ENCODE measurements at places on chromosomes 1 and 21. TPM values are rescaled to one million over a fixed set of nuclear protein-coding genes. Genes with fewer than 3 reads are reported as not detected.

The HES4 gene
- total RNA-seq: 24.2 TPM

DNA sequence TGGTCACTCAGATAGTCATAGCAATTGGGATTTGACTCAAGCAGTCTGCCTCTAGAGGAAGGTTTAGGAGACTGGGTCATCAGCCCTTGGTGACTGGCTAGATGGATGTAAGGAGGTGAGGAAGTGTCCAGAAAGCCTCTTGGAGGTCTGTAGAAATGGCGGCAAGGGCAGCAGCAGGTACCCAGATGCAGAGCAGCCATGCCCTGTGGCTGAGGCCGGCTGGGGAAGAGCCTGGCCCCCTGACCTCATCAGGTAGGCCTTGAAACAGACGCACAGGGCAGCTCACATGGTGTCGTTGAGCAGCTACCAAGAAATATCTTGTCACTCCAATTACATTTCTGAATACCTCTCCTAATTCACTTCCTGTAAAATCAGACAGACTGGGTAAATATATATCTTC lies 98.2 kb downstream of the DMRTB1 start:
- no peak for DNase-seq

The LRRC38 gene
- not detected for total RNA-seq

- no peak for DNase-seq
These were observed 2.0 kb downstream of the UBE2Q1 start for GRCh38 chr1:154556422-154556821.

DNA sequence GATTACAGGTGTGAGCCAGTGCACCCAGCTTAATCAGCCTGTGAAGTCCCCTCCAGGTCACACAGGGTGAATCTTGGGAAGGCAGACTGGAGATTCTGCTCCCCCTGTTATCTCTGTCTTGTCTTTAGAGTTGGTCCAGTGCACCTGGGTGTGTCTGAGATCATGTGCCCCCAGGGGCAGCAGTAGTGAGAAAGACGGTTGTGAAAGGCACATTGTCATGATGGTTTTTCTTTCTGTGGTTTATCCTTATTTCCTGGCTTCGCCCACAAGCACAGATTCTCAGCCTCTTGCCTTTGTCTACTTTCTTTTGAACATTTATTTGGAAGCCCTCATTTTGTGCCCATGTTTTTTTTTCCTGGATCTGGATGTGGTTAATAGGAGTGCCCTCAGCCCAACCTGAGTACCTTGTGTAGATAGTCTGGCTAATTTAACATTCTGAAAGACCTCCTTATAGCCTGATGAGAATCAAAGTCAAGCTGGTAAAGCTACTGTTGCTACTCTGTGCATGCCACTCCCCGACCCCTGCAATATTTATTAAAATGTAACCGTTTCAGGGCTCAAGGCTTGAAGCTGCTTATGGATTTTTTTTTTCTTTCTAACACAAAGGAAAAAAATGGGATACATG lies 23.7 kb downstream of the UCK2 start:
- DNase-seq: no peak

DNA sequence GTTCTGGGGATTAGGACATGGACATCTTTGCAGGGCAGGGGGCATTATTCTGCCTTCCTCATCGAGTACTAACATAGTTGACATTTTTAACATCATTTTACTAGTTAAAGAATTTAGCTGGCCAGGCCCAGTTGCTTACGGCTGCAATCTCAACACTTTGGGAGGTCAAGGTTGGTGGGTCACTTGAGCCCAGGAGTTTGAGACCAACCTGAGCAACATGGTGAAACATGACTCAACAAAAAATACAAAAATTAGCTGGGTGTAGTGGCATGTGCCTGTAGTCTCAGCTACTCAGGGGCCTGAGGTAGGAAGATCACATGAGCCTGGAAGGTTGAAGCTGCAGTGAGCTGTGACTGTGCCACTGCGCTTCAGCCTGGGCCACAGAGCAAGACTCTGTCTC lies 29.8 kb upstream of the THEM4 start:
- no peak for DNase-seq

DNA sequence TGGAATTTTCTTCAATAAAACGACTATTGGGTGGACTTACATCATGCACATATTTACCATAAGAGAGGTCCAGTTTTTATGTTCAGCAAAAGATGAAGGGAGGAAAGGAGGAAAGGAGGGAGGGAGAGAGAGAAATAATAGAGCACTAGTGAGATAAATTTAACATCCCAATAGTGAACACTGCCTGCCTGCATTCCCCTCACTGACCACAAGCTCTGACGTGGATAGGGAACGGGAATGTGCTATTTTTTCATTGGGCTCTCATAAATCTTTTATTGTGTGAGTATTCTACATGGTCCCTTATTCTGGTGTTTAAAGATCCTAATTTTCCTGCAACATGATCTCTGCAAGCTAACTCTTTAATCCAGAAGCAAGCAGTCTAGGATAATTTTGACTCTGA lies 82.1 kb downstream of the TTC3 start:
- DNase-seq: no peak

- no peak for DNase-seq
These were observed 85.3 kb downstream of the DHRS3 start for GRCh38 chr1:12532405-12533315.

DNA sequence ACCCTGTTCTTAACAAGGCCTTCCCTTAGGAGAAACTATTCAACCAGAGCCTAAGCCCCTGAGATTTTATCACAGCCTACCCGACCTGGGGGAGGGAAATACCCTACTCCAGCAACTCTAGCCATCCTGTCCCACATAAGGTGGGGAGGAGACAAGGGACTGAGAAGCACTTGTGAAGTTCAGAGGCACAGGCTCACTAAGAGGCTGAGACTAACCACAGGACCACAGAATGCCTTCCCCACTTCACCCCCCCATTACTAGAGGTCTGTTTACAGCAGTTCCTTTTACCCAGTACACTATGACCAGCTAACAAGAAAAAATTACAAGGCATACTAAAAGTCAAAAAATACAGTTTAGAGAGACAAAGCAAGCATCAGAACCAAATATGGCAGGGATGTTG lies 86.8 kb downstream of the TEX35 start:
- no peak for DNase-seq

DNA sequence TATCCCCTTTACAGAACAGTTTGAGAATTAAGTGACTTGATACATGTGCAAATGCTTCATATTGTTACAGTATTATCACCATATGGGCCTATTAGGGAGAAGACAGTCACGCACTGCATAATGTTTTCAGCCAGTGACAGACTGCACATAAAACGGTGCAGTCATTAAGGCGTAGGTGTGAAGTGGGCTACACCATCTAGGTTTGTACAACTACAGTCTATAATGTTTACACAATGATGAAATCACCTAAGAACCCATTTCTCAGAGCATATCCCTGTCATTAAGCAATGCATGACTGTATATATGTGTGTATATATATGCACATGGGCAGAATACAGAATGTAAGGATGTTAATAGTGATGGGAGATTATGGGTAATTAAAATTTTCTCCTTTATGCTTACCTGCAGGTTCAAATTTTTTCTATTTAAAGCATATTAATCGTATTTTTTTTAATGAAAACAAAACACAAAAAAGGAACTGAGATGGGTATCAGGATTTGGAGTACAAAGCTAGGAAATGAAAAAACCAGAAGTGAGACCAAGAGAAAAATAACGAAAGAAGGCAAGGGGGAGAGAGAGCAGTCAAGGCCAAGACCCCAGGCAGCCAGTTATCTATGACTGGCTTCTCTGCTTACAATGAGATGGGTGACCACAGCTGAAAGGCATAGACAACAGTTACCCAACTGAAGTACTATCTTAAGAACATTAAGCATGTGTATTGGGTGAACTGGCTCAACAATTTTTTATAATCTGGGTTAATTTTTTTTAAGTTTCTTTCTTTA lies 122.9 kb upstream of the DAB1 start:
- DNase-seq: no peak

- DNase-seq: peak; percentile 58
These were observed 44.4 kb downstream of the PTPN14 start for GRCh38 chr1:214506972-214507431.

DNA sequence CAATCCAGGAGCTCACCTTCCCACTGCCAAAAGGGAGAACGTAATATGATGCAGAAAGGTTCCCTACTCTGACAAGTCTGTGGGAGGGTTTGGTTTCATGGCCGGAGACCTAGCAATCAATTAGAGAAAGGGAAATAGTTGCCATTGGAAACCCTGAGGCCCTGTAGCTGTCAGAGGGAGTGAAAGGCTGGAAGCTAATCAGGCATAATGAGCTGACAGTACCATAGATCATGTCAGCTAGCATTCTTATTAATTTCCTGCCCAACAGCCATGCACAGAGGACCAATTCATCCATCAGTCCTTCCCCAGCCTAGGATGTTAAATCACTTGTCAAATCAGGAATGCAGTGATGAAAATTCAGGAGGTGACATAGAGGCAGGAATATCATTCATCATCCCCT lies 527.3 kb downstream of the PLPP3 start:
- DNase-seq: no peak

The FCMR gene
- total RNA-seq: 1.6 TPM

DNA sequence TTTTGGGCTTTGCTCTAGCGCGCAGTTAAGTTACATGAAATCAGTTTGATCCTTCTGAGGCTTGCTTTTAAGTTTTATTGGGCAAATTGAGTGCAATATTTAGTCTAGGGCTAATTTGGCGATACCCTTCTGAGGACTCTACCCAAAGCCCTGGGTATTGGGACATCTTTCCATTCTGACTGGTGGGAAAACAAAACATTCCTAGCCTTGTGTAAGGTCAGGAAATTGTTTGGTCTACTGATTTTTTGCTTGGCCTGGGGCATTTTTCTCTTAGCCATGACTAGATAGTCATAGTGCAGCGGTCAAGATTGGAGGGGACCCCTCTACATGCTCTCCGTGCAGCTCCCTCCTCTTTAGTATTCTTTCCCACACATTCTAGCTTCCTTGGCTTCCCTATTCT lies 189.6 kb upstream of the PTGFR start:
- DNase-seq: no peak

The DSCAM gene
- total RNA-seq: not detected

DNA sequence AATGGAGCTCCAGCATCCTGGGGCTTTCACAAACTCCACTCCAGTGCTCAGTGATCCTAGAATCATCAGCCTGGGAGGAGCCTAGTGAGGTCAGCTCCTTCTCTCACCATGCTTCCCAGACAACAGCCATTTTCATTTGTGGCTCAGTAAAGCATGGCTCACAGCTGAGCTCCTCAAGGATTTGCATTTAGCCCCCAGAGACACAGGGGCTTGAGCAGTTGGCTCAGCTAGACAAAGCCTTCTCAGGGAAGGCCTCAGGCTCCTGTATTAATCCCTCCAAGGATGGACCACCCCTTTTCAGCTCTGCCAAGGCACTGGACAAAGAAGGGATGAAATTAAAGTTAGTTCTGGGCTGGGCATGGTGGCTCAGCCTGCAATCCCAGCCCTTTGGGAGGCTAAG lies 39.5 kb downstream of the ERI3 start:
- DNase-seq: no peak

DNA sequence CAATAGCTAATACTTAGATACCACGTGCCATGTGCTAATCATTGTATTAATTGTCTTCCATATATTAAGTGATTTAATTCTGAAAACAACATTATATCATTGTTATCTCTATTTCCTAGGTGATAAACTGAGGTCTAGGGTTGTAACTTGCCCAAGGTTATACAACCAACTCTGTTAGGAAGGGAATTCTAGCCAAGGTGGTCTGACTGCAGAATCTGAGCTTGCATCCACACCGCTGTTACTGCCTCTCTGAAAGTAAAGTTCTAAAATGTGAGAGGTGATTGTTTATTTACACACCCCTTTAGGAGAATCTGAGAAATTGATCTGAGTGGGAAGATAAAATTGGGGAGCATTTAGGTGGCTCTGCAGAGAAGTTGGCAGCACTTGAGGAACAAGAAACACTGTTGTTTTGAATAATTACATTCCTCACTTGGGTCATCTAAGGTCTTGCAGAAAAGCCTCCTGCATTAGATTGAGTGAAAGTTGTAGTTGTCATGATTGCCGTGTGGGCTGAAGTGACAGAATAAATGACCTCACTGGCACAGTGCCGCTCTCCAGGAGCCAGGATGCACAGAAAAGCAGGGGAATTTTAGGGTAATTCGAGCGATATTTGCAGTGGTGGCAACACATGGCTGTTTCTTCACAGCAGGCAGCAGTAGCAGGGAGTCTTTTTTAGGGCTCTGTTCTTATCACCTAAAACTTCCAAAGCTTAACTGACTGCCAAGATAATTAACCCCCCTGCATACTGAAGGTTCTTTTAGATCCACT lies 121.7 kb downstream of the ADGRL4 start:
- DNase-seq: no peak

The CLCA4 gene
- 1,664 TPM for total RNA-seq

- no peak for DNase-seq
These were observed 156.3 kb downstream of the VPS13D start for GRCh38 chr1:12386130-12386529.

- DNase-seq: no peak
These were observed 231.7 kb downstream of the HMCN1 start for GRCh38 chr1:185965870-185966269.

The GNAT2 gene
- 0.73 TPM for total RNA-seq

The ELAVL4 gene
- 0.79 TPM for total RNA-seq

DNA sequence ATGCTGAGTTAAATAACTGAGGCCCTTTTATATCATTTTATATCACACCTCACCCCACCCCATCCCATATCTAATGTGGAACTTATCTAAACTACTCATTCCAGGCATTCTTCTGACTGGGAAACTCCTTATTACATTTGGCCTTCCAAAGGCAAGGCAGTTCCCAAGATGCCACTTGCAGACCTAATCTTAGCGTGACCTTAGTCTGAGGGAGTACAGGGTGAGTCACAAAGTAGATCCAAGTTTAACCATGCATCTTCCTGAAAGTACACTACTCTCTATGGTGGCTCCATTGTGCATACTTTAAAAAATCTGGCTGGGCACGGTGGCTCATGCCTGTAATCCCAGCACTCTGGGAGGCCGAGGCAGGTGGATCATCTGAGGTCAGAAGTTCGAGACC lies 353.6 kb upstream of the C1orf87 start:
- no peak for DNase-seq

The LAMC2 gene
- 30.7 TPM for total RNA-seq

GRCh38 chr21:27564684-27565301 lies 597.9 kb upstream of the ADAMTS5 start:
- DNase-seq: peak; percentile 56

- DNase-seq: no peak
These were observed 18.8 kb downstream of the INKA2 start for GRCh38 chr1:111720274-111720976.

DNA sequence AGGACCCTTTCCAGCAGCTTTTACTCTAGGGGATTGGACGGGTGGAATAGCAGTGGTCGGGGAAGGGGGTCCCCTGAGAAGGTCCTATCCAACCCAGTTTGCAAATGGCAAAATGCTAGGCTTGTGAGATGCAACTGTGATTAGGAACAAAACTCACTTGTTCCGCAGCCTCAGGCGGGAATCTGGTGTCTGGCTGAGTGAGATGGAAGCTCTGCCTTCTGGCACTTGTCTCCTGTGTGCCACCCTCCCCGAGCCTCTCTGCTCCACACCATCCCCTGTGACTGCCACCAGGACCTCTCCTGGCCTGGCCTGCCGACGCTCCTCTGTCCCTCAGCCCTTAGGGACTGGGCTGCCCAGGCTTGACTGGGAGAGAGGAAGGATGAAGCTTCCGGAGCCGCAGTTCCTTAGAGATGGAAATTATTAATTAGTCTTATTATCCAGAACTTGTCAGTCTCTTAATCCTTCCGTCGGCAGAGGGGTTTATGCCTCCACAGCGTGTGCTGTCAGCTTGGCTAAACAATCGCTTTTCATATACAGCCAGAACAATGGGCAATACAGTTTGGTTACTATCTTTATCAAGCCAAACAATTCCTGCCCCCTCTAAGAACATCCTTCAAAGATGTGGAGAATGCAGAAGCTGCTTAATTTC lies 292.8 kb upstream of the VAMP3 start:
- DNase-seq: no peak

Measured in left colon (tissue), 2 donors.